Activated T-helper 1 cell treated with anti-CD3 and anti-CD28 coated beads, Interleukin-12 subunit alpha, Interleukin-12 subunit beta, Interleukin-2, Interleukin-4 antibody, amounts not matched to agents 30 ng/mL and 10 ng/mL and 1 ng/mL, durations not matched to agents 14 hours and 24 hours and 36 hours (primary cell): ENCODE measurements at places on chromosomes 2 and 18. TPM values are rescaled to one million over a fixed set of nuclear protein-coding genes. Genes with fewer than 3 reads are reported as not detected.

DNA sequence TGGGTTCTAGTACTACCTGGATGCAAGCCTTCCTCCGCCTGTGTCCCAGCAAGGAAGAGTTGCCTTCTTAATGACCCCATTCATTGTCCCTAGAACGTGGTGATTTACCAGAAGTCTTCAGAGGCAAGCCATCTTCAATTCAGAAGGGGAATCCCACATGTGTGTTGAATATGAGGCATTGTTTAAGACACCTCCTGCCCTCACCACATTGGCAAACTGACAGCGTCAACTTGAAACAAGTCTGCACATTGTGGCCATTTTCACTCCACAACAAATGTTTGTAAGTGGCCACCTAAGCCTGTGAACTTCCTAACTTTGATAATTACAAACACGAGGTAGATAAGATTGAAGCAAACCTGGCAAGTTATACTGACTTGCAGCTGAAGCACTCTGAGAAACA, 83.7 kb downstream of the TCF7L1 start:
- no peak for DNase-seq

DNA sequence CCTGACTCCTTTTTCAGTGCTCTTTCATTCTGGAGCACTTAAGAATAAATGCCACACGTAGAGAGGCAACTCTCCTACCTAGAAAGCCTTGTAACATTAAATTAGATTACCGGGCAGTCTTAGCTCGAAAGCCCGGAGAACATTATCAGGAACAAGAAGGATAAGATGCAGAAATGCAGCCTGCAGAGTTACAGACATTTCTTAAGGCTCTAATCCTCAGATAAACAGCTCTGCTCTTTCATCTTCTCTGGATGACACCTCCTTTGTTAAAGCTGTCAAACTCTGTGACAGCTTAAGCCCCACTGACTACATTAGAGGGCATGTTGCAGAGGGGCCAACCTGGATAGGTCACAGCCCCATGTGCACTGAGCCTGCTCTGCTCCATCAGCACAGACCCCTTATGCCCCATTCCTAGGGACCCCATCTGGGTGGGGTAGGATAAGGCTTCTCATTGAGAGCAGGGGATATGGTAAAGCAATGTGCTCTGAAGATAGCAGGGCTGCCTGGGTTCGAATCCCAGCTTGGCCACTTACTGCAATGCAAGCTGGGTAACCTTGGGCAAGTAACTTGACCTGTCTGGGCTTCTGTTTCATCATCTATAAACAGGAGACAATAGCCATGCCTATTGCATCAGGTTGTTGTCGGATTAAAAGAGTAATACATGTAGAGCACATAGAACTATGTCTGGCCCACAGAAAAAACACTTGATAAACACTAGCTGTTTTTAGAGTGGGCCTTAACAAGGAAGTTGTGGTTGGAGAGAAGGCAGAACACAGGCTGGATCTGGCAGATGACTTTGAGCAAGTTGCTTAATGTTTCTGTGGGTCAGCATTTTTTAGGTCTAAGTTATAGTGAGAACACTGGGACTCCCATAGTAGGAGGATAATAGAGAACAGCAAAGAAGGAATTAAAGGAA, 111.4 kb downstream of the THNSL2 start:
- DNase-seq: no peak

The KLHL14 gene
- total RNA-seq: not detected in 2 replicates

GRCh38 chr2:74919827-74920226, 38.6 kb upstream of the POLE4 start:
- peak; percentile 52 for DNase-seq

GRCh38 chr2:240989451-240990265, 8.8 kb upstream of the SNED1 start:
- no peak for DNase-seq

DNA sequence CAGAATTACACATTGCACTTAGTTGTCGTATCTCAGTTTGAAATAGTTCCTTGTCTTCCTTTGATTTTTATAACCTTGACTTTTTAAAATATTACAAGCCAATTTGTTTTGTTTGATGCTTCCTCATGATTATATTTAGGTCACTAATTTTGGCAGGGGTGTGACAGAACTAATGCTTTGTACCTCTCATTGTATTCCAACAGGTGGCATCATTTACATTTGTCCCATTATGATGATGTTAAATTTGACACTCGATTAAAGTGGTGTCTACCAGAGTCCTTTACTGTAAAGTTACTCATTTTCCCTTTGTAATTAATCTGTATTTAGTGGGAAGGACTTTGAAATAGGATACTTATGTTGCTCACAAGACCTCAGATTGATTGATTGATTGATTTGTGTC, 21.5 kb upstream of the MFSD2B start:
- DNase-seq: no peak

DNA sequence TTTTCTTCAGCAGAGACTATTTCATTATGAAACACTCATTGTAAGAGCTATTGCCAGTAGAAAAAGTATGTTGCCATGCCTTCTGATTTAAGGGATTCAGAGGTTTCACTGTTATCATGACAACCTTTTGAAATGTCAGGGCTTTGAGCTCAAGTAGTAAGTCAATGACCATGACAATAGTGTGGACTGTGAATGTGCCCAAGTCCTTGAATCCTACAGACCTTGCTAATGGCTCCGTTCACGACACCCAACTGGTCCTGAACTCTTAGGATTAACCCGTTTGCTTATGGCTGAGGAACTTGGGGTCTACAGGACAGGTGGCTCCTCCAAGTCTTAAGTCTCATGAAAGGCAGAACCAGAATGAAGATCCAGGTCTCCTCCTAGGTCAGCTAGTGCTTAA, 17.6 kb upstream of the KIDINS220 start:
- no peak for DNase-seq

DNA sequence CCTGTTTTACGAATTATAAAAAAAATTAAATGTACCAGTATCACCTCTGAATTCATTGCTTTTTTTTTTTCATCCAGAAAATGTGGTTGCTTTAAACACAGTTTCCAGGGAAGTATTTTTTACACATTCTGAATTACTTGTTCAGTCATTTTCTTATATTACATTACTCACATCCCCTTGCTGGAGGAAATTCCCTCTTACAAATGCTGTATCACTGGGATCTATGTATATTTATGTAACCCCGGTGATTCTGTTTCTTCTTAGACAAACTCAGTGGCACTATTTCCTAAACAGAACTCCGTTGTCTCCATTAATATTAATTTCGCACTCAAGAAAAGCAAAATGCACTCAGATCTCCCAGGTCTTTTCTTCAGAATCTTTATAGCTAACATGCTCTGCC, 1078.5 kb upstream of the ZEB2 start:
- DNase-seq: no peak

The CNRIP1 gene
- total RNA-seq: not detected in 2 replicates

The DHX57 gene
- total RNA-seq: 18.6 and 20.3 TPM in 2 replicates

DNA sequence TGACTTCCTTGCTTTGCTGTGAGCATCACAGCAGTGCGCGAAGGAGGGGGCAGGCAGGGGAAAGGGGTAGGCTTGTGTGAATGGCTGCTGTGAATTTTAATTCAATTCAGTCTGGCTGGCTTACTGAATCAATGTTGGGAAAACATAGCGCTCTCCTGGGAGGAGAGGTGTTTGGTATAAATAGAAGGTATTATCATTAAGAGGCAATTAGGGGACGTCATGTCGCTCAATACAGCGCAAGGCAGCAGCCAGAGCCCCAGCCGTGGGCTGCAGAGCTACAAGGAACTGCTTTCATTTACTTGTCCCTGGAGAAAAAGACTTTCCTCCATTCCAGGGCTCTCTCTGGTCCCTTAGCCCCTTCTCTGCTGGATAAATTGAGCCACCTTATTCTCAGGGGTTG, 181.4 kb upstream of the MSH6 start:
- no peak for DNase-seq
